Heart left ventricle (tissue), 16 donors: ENCODE measurements at places on chromosomes 2 and 18. TPM values are rescaled to one million over a fixed set of nuclear protein-coding genes. Genes with fewer than 3 reads are reported as not detected.

- peak; percentile 30 for DNase-seq
These were observed 78.0 kb upstream of the HPCAL1 start for GRCh38 chr2:10224734-10225133.

DNA sequence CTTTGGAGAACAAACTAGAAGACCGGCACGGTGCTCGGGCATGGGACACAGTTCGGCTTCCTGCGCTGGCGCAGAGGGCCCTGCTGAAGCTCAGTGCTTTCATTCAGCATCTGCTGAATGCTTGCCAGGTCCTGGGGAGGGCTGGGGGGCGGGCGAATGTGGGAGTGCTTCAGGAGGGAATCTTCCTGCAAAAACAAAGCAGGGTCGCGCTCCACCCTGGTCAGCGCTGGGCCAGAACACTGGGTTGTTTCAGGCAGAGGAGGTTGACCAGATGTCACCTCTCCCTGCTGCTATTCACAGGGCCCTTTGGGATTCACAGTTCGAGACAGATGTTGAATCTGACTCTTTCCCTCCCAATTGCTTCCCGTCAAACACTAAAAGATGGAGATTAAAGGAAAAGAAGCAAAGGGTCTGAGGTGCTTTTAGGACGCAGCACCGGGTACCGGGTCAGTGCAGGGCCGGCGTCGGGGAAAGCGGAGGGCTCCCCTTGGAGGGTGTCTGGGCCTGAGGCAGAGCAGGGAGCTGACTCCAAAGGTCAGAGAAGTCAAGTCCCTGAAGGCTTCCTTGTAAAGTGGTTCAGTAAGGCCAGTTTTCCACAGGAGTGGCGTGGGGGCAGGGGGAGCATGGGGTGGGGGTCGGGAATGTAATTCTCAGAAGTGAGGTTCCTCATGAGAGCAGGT is 82.1 kb upstream of the PXDN start:
- DNase-seq, result no peak

DNA sequence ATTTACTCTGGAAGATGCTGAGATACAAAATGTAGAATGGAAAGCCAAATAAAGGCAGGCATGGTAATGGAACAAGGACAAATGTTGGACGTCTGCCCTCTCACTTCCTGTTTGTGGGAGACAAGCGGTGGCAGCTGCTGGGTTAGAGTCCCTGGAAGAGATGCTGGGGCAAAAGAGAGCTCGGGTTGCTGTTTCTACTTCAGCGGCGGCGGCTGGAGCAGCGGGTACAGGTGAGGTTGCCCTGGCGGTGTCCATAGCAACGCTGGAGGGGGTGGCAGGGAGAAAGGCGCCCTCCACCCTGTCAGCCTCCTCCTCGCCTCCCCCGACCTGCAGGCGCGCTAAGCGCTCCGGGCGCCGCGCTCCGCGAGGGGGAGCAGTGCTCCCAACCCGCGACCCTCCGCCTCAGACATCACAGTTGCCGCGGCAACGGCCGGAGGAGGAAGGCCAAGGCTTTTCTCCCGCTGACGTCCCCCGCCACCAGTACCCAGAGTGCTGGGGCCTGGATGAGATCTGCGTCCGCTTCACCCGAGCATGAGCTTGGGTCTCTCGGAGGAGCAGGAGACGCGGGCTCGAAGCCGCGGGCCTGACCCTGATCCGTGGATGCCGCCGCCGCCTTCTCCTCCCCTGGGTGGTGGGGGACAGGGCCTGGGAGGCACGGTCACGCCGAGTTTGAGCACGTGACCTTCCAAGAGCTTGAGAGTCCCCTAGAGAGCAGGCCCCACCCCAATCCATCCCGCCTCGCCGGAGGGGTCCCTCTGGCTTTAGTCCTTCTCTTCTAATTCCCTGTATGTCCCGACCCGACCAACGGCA is 65.6 kb downstream of the NOL4 start:
- no peak for DNase-seq

DNA sequence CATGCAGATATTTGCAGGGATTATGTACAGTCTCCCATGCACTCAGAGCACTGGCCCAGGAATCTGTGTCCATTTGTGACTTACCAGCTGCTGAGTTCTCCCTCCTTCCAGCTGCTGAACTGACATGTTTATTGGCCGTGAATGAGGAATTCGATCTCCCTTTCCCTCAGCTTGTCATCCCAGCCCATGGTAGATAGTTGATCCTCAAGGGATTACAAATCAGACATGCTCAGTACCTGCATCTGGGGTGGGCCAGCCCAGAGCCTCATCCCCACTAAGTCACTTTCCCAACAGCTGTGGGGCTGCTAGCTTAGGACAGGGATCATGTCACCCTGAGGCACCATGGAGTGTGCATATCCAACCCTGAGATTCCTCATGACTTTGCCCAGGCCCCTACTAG is 1284.9 kb upstream of the LRRTM1 start:
- no peak for DNase-seq

DNA sequence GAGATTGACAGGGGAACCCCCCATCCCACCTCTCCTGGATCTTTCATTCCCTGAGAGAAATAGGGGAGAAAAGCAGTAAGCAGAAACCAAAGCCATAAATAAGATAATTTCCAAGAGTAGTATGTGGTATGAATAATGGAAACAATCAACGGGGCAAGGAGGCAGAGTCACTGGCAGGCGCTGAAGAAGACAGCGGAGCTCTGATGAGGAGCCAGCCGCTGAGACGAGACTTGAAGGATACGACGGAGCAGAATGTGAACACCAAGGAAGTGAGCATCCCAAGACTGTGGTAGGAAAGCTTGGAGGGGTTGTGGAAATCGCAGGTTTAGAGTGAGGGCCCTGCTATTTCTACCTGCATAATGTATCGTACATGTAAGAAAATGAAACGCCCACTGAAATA is 93.6 kb upstream of the CBLN2 start:
- no peak for DNase-seq

DNA sequence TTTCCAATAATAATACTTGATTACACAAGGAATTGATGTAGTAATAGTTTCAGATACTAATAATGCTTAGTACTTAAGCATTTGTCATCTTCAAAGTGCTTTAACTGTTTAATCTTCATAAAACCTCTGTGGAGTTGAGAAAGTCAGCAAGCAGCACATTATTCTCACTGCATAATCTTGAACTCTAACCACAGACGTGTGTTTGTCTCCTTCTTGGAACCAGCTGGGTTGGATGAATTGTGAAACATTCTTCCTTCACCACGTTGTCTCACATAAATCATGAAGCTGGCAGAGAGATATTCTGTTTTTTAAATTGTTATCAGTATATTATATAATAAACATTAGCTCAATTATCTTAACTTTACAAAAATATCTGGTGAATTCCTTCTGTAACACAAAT is 55.1 kb upstream of the LDAH start:
- DNase-seq, result no peak

- DNase-seq, result no peak
These were observed 74.9 kb downstream of the ORC4 start for GRCh38 chr2:147945660-147946059.

Gene PTPN2
- 8.7 TPM for total RNA-seq

Gene FKBP1B
- total RNA-seq, result 1.4 TPM

Gene FAM98A
- total RNA-seq, result 67.4 TPM

Gene STAT4
- 13.4 TPM for total RNA-seq

Gene ACTG2
- total RNA-seq, result 3.8 TPM

Gene C1QL2
- not detected for total RNA-seq
